ENCODE measurements at places on chromosomes 4 and X. TPM values are rescaled to one million over a fixed set of nuclear protein-coding genes. Genes with fewer than 3 reads are reported as not detected.

- DNase-seq: no peak
Measured at GRCh38 chr4:48831532-48832030, 693 bp downstream of the OCIAD1 start.

- no peak for DNase-seq
Measured at GRCh38 chr4:74262522-74262921, 45.7 kb upstream of the EPGN start.

DNA sequence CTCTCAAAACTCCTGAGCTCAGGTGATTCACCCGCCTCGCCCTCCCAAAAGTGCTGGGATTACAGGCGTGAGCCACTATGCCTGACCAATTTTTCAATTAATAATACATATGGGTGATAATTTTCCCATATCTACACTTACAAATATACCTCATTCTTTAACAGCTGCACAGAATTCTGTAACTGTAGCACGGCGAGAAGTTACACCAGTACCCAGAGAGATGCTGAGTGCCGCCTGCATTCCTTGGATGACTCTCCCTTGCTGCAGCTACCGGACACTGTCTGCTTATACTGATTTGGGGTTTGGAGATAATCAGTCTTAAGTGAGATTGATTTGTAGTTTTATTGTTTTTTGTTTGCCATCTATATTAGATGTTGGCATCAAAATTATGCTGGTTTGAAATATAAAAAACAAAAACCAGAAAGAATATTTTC, 5.8 kb downstream of the TIFA start:
- DNase-seq: no peak

DNA sequence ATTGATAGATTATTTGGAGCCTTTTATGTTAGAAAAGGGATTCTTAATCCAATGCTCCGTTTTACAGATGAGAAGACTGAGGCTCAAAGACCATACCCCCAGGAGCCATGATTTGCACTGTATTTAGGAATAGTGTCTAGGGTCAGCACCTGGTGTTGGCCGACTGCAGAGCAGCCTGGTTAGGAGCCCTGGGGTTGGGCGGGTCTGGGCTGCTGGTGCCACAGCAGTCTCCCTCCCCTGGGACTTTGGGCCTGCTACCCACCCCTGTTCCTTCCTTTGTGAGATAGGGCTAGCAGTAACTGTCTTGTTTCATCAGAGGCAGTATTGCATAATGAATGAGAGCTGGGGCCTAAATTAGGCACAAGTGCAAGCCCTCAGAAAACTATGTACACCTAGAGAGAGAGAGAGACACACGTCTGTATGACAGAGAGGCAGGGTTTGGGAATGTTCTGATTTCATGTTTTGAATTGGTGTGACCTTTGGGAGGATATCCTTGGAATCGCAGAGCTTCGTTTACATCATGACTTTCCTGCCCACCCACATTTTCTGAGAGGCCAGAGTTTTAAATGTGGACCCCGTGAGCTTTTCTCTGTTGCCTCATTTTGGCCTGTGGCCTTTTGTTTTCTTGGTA, 111.7 kb downstream of the PTTG2 start:
- DNase-seq: no peak

- no peak for DNase-seq
Measured at GRCh38 chr4:84879651-84880200, 86.8 kb downstream of the WDFY3 start.

GRCh38 chrX:18491587-18492340, 66.4 kb downstream of the CDKL5 start:
- DNase-seq: no peak

DNA sequence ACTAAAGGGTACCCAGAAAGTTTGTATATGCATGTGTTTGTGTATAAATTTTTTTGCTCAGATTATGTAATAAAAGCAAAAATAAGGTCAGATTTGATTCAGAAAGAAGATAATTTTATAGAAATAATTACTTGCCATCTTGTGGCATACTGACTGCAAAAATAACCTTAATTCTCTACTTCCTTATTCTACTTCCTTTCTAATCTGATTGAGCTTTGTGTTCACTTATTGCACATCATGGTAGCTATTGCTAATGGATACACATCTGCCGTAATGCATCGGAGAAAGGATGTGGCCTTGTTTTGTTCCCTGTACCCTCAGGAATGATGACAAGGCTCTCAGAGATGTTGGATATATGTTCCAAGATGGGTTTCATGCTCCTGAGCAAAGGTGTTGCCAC, 10.5 kb upstream of the GNPDA2 start:
- DNase-seq: no peak

DNA sequence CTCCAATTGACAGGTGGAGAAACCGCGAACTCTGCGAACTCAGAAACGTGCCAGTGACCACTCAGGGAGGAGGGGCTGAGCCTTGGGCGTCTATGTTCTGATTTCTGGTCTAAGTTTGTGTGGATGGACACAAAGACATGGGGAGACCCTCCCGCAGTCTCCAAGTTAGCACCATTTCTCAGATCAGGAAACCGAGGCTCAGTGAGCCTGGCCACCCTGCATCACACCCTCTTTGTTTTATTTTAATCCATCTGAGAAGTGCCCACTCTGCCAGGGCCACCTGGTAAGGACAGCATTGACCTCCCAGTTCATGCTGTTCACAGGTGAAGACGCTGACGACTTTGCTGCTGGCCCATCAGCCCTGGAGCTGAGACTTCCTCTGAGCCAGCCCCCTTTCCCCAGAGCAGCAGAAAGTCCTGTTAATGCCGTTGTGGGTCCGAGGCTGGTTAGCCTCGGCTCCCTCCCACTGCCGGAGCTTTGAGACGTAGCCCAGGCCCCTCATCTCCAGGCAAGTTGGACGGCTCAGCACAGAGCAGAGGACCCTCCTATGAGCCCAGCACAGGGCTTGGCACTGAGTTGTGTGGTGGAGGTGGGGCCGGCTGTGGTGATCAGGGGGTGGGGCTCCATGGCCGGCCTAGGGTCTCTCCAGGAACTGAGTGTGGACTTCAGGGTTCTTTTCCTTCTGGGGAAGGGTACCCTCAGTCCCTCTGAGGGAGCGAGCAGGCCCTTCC, 43.7 kb downstream of the PSAPL1 start:
- no peak for DNase-seq

DNA sequence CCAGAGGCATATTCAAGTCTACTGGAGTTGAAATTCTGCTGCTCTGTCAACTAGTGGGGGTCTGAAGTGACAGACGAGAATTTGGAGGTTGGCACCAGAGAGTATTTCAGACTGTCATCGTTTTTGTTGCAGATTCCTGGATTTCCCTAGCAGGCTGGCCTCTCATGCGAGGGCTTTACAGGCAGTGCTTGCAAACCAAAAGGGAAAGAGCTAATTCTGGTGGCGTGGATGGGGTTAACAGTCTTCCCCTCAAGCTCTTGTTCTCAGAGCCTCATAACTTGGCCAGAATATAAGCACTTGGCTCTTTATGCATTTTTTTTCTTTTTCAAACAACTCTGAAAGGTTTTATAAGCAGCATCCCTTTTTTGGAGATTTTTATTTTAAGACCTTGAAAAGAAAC, at the start of gene SPARCL1:
Gene SPARCL1 (minus strand): TSS at position 190 of the 400 bp plus-strand sequence. CDS start 29,802 bp downstream, outside the sequence.
- no peak for DNase-seq

GRCh38 chr4:1855333-1856070, 454 bp downstream of the LETM1 start:
- DNase-seq: peak; percentile 48

GRCh38 chrX:104679175-104679574, 113.2 kb downstream of the IL1RAPL2 start:
- DNase-seq: no peak

DNA sequence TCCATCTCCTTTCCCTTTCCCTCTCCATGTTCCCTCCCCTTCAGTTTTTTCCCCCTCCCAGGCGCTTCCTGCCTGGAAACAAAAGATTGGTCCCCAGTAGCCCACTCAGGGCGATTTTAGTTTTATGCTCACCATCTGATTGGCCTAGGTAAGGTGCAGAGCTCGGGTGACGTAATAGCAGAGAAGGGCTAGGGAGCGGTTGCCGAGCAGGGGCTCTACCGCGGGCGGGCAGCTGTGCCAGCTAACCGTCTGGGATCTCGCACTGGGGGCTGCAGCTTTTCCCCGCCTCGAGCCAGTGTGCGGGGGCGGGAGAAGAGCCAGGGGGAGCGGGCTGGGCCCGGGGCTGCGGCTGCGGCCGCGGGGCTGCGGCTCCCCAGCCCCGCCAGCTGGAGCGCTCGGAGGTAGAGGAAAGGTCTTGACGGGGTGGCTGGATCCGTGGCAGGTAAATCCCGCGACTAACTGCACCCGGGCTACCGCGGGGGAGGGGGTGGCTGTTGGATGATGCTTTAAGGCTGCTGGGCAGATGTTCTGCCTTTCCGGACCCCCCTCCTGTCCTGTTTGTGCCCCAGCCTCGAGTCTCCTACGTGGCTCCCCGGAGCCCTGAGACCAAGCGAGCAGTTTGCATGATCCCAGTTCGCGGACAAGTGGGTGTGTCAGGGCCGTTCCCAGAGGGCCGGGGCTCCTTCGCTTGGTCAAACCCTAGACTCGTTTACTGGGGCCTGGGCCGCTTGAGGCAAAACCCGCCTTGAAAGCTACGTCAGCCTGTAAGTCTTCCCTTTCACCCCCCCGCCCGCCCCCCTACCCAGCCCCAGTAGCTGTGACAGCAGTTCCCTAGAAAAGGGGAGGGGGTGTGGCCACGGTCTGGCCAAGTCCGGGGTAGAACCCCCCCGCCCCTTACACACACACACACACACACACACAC, at the start of gene PAK3:
Gene PAK3 (plus strand): TSS at position 218 of the 922 bp plus-strand sequence. CDS start 26,913 bp downstream, outside the sequence.
- peak; percentile 61 for DNase-seq

DNA sequence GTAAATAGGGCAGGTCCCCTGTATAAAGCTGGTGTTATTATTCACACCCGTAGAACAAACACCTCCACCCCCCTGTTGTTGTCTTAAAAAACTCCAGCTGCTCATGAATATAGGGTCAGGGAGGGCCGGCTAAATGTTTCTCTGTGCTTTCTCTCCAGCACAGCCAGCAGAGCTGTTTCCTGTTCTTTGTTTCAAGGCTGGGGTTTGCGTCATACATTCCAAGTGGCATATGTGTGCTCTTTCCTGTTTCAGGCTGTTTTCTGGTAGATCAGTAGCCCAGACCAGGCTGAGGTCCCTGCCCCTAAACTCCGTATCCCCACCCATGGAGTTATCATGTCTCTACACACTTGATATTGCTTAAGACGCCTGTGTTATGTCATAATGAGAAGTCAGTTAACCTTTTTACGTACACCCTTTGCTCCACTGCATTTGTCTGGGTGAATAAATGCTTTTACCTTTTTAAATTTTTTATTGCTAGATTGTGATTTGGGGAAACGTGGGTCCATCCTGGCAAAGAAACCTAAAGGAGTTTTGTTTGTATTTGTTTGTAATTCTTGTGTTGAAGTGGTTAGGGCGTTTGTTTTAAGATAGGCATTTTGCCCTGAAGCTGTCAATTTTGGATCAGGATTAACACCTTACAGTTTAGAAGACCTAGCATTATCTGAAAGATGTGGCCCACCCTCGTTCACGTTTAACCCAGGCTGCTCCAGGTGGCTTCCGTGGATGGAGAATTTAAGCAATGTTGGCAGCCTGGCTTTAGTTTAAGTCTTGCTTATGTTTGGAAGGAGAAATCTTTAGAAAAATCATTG, 3.3 kb downstream of the KLF3 start:
- peak; percentile 48 for DNase-seq

KLHL13 gene
- 46.9 TPM for total RNA-seq

SMR3B gene
- not detected for total RNA-seq

SSX2 gene
- total RNA-seq: not detected

USO1 gene
- 32.5 TPM for total RNA-seq

PITX2 gene
- 1.3 TPM for total RNA-seq

CDKN2AIP gene
- total RNA-seq: 15.9 TPM

BGN gene
- total RNA-seq: 0.56 TPM

CXorf65 gene
- total RNA-seq: not detected

ALPK1 gene
- 0.86 TPM for total RNA-seq

MAOA gene
- total RNA-seq: 2.7 TPM

BMP3 gene
- 1.8 TPM for total RNA-seq

PIGA gene
- total RNA-seq: 11.3 TPM

TRIM61 gene
- total RNA-seq: 0.34 TPM

EXOC1L gene
- 0.83 TPM for total RNA-seq
